ENCODE measurements at places on chromosomes 3 and 15. TPM values are rescaled to one million over a fixed set of nuclear protein-coding genes. Genes with fewer than 3 reads are reported as not detected.

The ACKR2 gene
- 0.31 TPM for total RNA-seq

The LRRFIP2 gene
- total RNA-seq = 61.4 TPM

The TP63 gene
- 0.40 TPM for total RNA-seq

The KCNMB2 gene
- 1.7 TPM for total RNA-seq

The ST8SIA2 gene
- 20.6 TPM for total RNA-seq

The LYZL4 gene
- not detected for total RNA-seq

The CTXND1 gene
- 0.49 TPM for total RNA-seq

DNA sequence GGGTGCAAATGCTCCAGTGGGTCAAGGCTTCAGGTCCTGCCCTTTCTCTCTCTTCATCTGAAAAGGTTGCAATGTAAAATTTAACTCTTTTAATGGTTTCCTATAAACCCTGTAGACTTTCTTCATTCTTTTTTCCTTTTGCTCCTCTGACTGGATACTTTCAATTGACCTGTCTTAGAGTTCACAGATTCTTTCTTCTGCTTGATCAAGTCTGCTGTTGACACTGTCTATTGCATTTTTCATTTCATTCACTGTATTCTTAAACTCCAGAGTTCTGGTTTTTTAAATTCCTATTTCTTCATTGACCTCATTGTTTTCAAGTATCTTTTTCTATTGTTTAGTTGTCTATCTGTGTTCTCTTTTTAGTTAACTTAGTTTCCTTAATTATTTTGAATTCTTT, 82.1 kb downstream of the FAM227B start:
- no peak for ATAC-seq

DNA sequence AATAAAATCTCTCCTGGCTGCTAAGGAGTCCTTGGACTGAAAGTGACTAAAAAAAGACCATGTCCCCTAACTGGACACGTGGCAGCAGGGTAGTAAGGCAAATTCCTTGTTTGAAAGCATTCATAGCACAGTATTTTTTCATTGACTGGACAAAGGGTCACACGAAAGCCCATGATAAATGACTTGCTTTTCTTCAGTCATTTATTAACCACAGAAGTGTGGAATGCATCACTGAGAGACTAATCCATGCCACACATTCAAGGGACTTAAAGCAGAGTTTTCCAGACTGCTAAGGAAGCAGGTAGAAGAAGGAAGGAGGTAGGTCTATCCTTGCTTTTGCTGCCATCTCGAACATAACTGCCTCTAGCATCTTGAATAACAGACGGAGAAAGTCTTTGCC, 31.2 kb downstream of the CASR start:
- no peak for ATAC-seq

DNA sequence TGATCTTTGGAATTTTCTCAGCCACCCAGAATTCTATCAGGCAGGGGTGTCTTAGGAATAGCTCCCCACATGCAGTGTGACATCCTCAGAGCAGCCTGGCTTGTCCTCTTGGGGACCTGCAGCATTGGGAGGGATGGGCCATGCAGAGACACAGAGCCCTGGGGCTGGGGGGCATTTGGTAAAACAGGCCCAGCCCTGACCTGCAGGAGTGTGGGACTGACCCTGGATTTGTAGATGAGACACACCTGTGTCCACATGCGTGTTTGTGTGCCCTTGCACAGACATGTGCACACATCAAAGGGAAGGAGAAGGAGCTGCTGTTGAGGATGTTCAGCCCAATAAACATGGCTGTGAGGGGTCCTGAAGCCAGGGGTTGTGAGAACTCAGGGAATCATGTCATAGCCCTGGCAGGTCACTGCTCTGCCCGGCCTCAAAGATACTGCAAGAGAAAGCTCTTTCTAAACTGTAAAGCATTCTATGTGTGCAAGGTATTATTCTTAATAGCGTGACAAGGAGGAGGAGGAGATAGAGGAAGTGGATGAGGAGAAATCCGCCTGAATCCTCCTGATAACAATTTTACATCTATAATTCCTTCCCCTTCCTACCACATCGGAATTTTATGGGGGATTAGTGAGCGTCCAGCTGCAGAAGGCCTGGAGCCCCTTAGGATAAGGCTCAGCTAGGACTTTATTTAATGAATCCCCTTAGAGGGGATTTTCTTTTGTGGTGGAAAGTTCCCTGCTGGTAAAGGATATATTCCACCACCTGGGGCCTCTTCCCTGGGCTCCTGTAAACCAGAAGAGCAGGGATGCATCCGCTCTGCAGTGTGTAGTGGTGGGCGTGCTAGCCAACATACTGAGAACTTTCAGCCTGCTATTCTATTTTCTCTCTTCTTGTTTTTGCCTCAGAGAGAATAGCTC, 245.5 kb downstream of the EPHB1 start:
- ATAC-seq = no peak

DNA sequence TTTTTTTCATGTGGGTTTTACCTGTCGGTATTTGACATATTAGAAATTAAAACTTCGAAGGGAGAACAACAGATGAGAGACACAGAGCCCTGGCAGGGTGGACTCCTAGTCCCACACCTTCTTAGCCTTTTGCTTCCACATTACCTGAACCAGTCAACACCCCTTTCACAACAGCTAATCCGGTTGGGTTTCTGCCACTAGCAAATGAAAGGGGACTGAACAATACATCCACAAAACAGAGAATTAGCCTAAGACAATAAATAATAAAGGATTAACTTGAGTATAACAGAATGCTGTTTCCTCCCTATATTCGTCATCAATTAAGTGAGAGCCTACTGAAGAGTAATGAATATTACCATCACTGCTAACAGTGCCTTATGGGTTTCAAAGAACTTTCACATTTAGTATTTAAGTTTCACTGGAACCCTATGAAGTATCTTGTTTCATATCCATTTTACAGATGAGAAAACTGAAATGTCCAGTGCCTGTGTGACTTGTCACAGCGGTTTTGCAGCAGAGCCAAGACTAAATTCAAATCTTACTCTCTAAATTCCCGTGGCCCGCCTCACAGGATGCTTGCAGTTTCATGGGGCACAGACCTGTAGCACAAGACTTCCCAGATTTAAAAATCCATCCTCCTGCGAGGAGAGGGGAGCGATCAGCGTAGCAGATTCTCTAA, 1.0 kb upstream of the RAB8B start:
- ATAC-seq = no peak

- no peak for ATAC-seq
Observed at GRCh38 chr3:7854266-7854665, 647.4 kb upstream of the LMCD1 start.

DNA sequence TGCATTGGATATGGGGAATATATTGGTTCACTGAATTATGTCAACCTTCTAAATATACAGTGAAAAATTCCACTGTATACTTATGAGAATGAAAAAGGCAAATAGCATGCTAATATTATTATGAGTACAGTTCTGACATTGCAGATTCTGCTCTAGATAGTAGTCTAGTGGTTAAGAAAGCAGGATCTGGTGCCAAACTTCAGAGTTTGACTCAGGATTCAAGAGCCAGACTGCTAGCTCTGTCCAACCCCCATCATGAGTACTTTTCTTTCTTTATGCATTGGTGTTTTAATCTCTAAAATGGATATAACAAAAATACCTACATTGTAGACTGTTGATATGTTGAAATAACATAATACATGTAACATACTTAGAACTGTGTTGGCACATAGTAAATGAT, 57.3 kb upstream of the PLSCR4 start:
- no peak for ATAC-seq

Data from motor neuron (in vitro differentiated cells).